Lower lobe of right lung (tissue), 2 donors: ENCODE measurements at places on chromosomes 5 and 9.
A peak's percentile ranks its signal among the peaks of the same experiment; 100 is the strongest.

GRCh38 chr5:116600876-116601275, 26.3 kb upstream of the SEMA6A start:
- DNase-seq, result no peak
- no peaks in the 10 kb centered on the region for H3K4me1 ChIP-seq
- H3K27ac ChIP-seq, result no peak overlapping the region

DNA sequence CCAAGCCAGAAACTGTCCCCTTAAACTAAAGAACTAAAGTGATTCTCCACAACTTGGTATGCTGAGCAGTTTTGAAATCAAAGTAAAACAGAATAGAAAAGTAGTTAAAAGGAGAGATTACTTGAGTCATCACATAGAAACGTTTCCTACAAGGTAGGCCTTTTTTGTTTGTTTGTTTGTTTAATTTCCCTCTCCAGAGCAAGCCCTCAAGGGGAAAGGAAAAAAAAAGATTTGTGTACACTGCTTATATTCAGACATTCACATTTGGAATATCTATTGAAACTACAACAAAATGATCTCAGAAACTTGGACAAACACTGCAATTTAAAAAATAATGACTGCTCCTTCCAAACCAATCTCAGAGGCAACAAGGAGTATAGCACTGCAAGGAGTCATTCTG, 304.7 kb upstream of the NREP start:
- H3K36me3 ChIP-seq, result no peaks in the 10 kb centered on the region
- no peaks in the 10 kb centered on the region for H3K27me3 ChIP-seq
- no peak overlapping the region for H3K27ac ChIP-seq
- no peak for DNase-seq

GRCh38 chr5:58898538-58898937, 315.7 kb downstream of the RAB3C start:
- no peaks in the 10 kb centered on the region for H3K36me3 ChIP-seq
- no peaks in the 10 kb centered on the region for H3K27me3 ChIP-seq
- H3K27ac ChIP-seq, result no peak overlapping the region
- no peak for DNase-seq

GRCh38 chr5:35067985-35068384, 20.2 kb upstream of the AGXT2 start:
- H3K27me3 ChIP-seq, result no peaks in the 10 kb centered on the region
- H3K4me1 ChIP-seq, result no peaks in the 10 kb centered on the region
- H3K4me3 ChIP-seq, result no peak overlapping the region
- no peak overlapping the region for H3K27ac ChIP-seq

DNA sequence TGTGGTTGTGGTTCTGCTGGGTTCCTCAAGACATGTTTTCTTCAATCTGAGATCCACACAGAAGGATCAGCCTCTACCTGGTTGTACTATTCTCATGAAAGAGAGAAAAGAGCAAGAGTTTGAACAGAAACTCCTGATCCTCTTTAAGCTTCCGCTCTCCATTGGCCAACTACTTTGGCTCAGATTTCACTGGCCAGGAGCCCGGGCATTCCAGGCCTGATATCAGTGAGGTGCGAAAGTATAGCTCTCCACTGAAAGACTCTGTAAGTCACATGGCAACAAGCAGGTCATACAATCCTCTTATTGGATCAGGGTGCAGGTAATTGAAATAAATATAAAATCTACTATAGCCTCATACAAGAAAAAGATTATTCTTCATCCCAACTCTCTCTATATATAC, 920.5 kb downstream of the TLE4 start:
- no peak overlapping the region for H3K27ac ChIP-seq
- H3K4me3 ChIP-seq, result no peak overlapping the region
- no peaks in the 10 kb centered on the region for H3K4me1 ChIP-seq
- peak; percentile 59 for DNase-seq
- H3K27me3 ChIP-seq, result no peaks in the 10 kb centered on the region
- no peaks in the 10 kb centered on the region for H3K36me3 ChIP-seq

- H3K27me3 ChIP-seq, result no peaks in the 10 kb centered on the region
- peaks cover 28% of the 10 kb centered on the region for H3K36me3 ChIP-seq
Measured at GRCh38 chr9:116700882-116701865, 14.1 kb downstream of the TRIM32 start.

GRCh38 chr9:89398621-89399020, 80.3 kb downstream of the SECISBP2 start:
- H3K4me3 ChIP-seq, result no peak overlapping the region
- peaks cover 13% of the 10 kb centered on the region for H3K4me1 ChIP-seq
- peaks cover 74% of the 10 kb centered on the region for H3K36me3 ChIP-seq

- no peak overlapping the region for H3K27ac ChIP-seq
- H3K4me1 ChIP-seq, result peaks cover 25% of the 10 kb centered on the region
- DNase-seq, result no peak
- no peaks in the 10 kb centered on the region for H3K27me3 ChIP-seq
- no peak overlapping the region for H3K4me3 ChIP-seq
Measured at GRCh38 chr9:129840034-129840433, 4.8 kb downstream of the USP20 start.

DNA sequence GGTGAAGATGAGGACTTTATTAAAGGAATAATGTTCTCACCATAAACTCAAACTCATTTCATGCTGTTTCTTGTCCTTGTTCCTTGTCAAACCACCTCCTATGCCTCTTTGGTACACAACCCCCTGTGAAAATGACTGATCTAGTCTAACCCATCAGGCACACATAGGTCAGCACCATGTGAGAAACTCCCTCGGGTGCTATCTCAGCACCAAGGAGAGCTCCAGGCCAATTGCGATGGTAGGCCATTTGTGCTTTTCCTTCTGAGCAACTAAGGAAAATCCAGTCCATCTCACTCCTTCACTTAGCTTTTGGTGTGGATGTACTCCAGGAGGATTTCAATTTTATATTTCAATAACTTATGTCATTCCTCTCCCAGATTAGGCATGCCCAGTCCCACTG, 199.8 kb downstream of the ZNF608 start:
- H3K4me3 ChIP-seq, result no peak overlapping the region
- DNase-seq, result no peak
- H3K27me3 ChIP-seq, result no peaks in the 10 kb centered on the region
- H3K4me1 ChIP-seq, result no peaks in the 10 kb centered on the region
- no peak overlapping the region for H3K27ac ChIP-seq

GRCh38 chr5:38453506-38453905, 102.9 kb downstream of the LIFR start:
- H3K27me3 ChIP-seq, result peaks cover 23% of the 10 kb centered on the region
- H3K36me3 ChIP-seq, result no peaks in the 10 kb centered on the region
- H3K4me3 ChIP-seq, result no peak overlapping the region
- no peak for DNase-seq
- peaks cover 5% of the 10 kb centered on the region for H3K4me1 ChIP-seq

- H3K4me1 ChIP-seq, result peaks cover 10% of the 10 kb centered on the region
- H3K27ac ChIP-seq, result no peak overlapping the region
- no peak for DNase-seq
Measured at GRCh38 chr5:178106556-178107239, 6.6 kb upstream of the N4BP3 start.

DNA sequence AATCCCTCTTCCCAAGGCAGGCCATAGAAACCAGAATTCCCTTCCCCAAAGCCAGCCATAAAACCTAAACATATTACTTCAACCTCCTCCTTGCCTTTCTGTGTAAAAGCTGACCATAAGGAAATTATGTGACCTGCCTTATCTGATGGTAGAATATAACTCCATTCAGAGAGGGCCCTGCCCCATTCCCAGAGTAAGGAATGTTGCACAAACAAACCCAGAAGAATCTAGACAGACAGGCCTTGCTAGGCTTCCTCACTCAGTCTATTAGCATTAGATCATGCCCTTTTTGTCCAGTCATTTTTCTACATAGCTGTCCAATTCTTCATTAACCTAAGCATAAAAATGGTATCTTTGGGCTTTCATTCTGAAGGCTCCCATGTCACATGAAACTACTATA, 17.8 kb upstream of the IFNB1 start:
- no peak for DNase-seq
- H3K27me3 ChIP-seq, result no peaks in the 10 kb centered on the region
- peaks cover 18% of the 10 kb centered on the region for H3K4me1 ChIP-seq
- H3K36me3 ChIP-seq, result no peaks in the 10 kb centered on the region

GRCh38 chr9:131402738-131403492, 9.0 kb downstream of the PRRC2B start:
- peak overlapping the region; percentile 29 for H3K4me3 ChIP-seq
- H3K4me1 ChIP-seq, result peaks cover 100% of the 10 kb centered on the region
- peak overlapping the region; percentile 74 for H3K27ac ChIP-seq
- no peaks in the 10 kb centered on the region for H3K27me3 ChIP-seq

GRCh38 chr5:157286761-157287211, 20.9 kb downstream of the CYFIP2 start:
- H3K36me3 ChIP-seq, result peaks cover 22% of the 10 kb centered on the region
- no peaks in the 10 kb centered on the region for H3K27me3 ChIP-seq
- H3K27ac ChIP-seq, result no peak overlapping the region
- H3K4me3 ChIP-seq, result no peak overlapping the region

DNA sequence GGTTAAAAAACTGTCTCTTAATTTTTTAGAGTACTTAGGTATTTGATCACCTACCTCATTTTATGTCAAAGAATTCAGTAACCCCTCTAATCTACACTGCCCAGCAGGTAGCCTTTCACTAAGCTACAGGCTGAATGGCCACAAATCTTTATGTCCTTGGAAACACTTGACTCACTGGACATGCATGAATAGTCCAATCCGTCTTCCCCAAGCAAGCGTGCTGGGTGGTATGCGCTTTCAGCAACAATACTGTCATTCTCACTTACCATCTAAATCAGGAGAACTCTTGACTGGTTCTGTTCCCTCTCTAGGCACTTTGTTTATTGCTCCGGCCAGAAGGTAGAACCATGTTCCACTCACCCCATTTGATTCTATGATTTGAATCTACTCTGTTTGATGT, 73.1 kb downstream of the TRPM3 start:
- no peaks in the 10 kb centered on the region for H3K36me3 ChIP-seq
- H3K4me3 ChIP-seq, result no peak overlapping the region
- H3K27me3 ChIP-seq, result no peaks in the 10 kb centered on the region

- H3K27ac ChIP-seq, result no peak overlapping the region
- no peaks in the 10 kb centered on the region for H3K27me3 ChIP-seq
- peaks cover 13% of the 10 kb centered on the region for H3K4me1 ChIP-seq
Measured at GRCh38 chr9:98034593-98035546, 21.7 kb upstream of the NANS start.

DNA sequence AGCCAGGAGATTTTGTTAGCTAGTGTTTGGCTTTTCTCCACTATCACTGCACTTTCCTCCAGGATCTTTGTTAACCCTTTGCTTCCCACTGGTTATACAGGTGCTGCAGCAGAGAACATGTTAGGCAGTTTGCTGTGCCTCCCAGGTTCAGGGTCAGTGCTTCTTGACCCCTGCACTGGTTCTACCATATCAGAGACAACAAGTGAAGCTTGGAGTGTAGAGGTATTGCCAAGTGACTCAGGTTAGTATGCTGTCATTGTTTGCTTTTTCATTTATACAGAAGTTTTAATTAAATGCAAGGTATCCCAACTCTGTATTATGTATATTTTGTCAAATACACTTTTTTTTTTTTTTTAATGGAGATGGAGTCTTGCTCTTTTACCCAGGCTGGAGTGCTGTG, 68.4 kb downstream of the GAPVD1 start:
- no peaks in the 10 kb centered on the region for H3K27me3 ChIP-seq
- DNase-seq, result no peak
- H3K4me3 ChIP-seq, result no peak overlapping the region
- H3K36me3 ChIP-seq, result peaks cover 82% of the 10 kb centered on the region

GRCh38 chr9:89428222-89428761, 69.6 kb downstream of the SEMA4D start:
- H3K4me3 ChIP-seq, result no peak overlapping the region
- H3K4me1 ChIP-seq, result peaks cover 14% of the 10 kb centered on the region
- H3K36me3 ChIP-seq, result no peaks in the 10 kb centered on the region
- no peak overlapping the region for H3K27ac ChIP-seq
- DNase-seq, result no peak
- H3K27me3 ChIP-seq, result no peaks in the 10 kb centered on the region

DNA sequence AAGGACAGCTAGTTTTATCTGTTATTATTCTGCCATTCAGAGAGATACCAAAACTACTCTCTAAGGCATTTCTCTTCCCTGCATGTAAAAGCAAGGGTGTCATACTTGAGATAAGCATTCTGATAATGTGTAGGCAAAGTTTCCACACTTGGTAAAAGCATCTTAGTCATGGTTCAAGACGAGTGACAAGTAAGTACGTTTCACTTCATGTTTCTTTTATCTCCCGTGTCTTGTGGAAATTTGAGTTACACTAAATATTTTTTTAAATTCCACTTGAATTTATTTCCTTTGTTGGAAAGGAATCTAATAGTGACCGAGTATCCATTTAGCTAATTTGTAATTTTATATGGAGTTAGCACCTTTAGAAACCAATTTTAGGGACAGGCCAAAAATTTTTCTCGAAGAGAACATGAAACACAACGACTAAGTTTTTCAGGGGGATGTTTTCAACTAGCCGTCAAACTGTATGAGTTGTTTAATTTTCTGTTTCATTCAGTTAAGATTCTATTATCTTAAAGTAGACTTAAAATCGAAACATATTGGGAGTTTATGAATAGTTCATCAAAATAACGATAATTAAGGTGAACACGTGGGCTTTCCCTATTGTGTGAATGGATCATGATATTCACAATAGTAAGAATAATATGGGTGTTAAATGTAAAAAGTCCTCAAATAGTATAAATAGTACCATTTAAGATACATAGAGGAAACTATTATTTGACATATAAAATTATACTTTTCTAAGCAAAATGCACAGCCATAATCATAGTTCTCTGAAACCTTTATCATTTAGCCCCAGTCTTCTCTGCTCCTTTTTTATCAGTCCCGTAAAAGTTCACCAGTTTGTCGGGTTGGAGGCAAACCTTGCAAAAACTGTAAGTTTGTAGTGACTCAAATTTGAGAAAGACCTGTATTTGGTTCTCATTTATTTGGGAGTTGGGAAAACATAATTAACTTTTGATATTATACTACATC, 1.6 kb downstream of the RFESD start:
- H3K27me3 ChIP-seq, result no peaks in the 10 kb centered on the region
- no peaks in the 10 kb centered on the region for H3K36me3 ChIP-seq
- no peak for DNase-seq
- H3K4me1 ChIP-seq, result peaks cover 15% of the 10 kb centered on the region

GRCh38 chr9:8261737-8262136, 462.2 kb upstream of the DMAC1 start:
- H3K27me3 ChIP-seq, result no peaks in the 10 kb centered on the region
- no peaks in the 10 kb centered on the region for H3K36me3 ChIP-seq
- no peak for DNase-seq
- no peak overlapping the region for H3K27ac ChIP-seq
- H3K4me3 ChIP-seq, result no peak overlapping the region
- H3K4me1 ChIP-seq, result peaks cover 4% of the 10 kb centered on the region

GRCh38 chr9:16679327-16679821, 191.1 kb downstream of the BNC2 start:
- no peak for DNase-seq
- no peaks in the 10 kb centered on the region for H3K36me3 ChIP-seq
- no peak overlapping the region for H3K27ac ChIP-seq
- H3K27me3 ChIP-seq, result no peaks in the 10 kb centered on the region

GRCh38 chr9:89116064-89116804, 62.4 kb downstream of the SHC3 start:
- no peaks in the 10 kb centered on the region for H3K4me1 ChIP-seq
- no peak overlapping the region for H3K27ac ChIP-seq
- no peaks in the 10 kb centered on the region for H3K36me3 ChIP-seq
- no peak overlapping the region for H3K4me3 ChIP-seq
- H3K27me3 ChIP-seq, result no peaks in the 10 kb centered on the region

GRCh38 chr5:132871459-132872284, 1.8 kb upstream of the LEAP2 start:
- no peak overlapping the region for H3K4me3 ChIP-seq
- DNase-seq, result no peak
- H3K36me3 ChIP-seq, result peaks cover 48% of the 10 kb centered on the region
- peaks cover 19% of the 10 kb centered on the region for H3K4me1 ChIP-seq
- H3K27me3 ChIP-seq, result no peaks in the 10 kb centered on the region
- H3K27ac ChIP-seq, result no peak overlapping the region

GRCh38 chr9:34671307-34671706, 8.8 kb upstream of the CCL27 start:
- DNase-seq, result no peak
- H3K27me3 ChIP-seq, result no peaks in the 10 kb centered on the region
- no peak overlapping the region for H3K4me3 ChIP-seq
- peaks cover 11% of the 10 kb centered on the region for H3K4me1 ChIP-seq
